Substantia nigra (tissue), 51 donors: ENCODE measurements at places on chromosomes 12 and 14.

- no peak for DNase-seq
Observed at GRCh38 chr14:50999726-51000125, 55.4 kb upstream of the PYGL start.

DNA sequence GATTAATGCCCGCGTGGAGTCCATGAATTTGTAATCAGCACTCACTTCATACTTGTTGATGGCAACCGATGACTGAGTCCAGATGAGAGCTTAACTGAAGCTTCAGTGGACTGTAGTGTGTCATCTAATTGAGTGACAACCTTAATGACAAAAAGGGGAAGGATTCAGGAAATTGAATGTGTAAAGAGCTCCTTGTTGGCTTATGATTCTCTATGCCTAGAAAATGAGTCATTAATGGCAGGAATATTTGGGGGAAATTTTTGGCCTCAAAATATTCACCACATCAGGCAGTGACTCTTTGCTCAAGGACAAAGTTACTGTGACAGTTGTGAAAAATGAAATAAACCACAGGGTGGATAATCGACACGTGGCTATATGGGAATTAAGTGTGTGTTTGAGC is 55.3 kb upstream of the STON2 start:
- no peak for DNase-seq

GRCh38 chr14:71143381-71144290 is 236.4 kb downstream of the PCNX1 start:
- no peak for DNase-seq

GRCh38 chr14:96383445-96383844 is 8.5 kb upstream of the AK7 start:
- no peak for DNase-seq

DNA sequence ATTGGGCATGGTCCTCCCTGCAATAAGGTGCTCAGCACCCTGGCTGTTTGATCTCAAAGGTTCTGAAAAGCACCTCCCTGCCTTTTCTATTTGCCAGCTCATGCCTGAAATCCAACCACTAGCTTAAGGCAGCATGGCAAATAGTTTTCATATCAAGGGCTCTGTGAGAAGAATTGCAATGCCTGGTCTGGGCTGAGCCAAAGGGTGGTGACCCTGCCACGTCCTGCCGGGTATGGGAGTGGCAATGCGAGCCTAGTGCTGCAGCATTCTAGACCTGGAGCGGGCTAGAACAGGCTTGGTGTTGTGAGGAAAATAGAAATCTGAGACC is 2.3 kb upstream of the SCNN1A start:
- no peak for DNase-seq
